ENCODE measurements at places on chromosomes 5 and 9. TPM values are rescaled to one million over a fixed set of nuclear protein-coding genes. Genes with fewer than 3 reads are reported as not detected.

Gene CCL28
- total RNA-seq: 3.1 TPM

Gene PCDHGA7
- 5.1 TPM for total RNA-seq

Gene SPRY4
- 22.5 TPM for total RNA-seq

Gene URM1
- 27.2 TPM for total RNA-seq

Gene SCGB3A2
- total RNA-seq: not detected

Gene IRX2
- total RNA-seq: 7.2 TPM

Gene MUSK
- not detected for total RNA-seq

Gene WWC1
- total RNA-seq: 2.1 TPM

Gene SLC34A1
- not detected for total RNA-seq

Gene LSM11
- total RNA-seq: 2.6 TPM

Gene OR1Q1
- not detected for total RNA-seq

Gene LCNL1
- 2.2 TPM for total RNA-seq

Gene DNM1
- total RNA-seq: 14.8 TPM

Gene KIF4B
- total RNA-seq: not detected

Gene OGN
- 78.1 TPM for total RNA-seq

Gene EGFLAM
- 2.0 TPM for total RNA-seq

Gene PCA3
- total RNA-seq: not detected

Gene ANAPC2
- total RNA-seq: 10.4 TPM

Data from pericardium fibroblast (primary cell).